ENCODE measurements at places on chromosomes 12 and 14.
A peak's percentile ranks its signal among the peaks of the same experiment; 100 is the strongest.

DNA sequence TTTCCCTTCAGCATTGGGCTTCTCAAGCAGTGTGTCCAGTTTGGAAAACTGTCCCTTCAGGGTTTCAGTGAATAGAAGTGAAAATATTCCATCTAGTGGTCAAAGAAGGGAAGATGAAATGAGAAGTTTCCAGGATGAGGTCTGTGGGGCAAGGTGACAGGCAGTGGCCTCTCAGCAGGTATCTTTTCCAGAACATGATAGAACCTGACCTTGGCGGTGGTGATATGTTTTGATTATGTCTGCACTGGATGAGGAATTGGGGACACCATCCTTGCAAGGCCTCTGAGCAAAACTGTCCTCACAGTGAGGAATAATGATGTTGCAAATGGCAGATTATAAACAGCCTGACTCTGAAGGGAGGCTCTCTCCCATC, 4.7 kb downstream of the GPX2 start:
- DNase-seq = no peak

GRCh38 chr14:106215229-106215628, 688.8 kb downstream of the TMEM121 start:
- DNase-seq = no peak

DNA sequence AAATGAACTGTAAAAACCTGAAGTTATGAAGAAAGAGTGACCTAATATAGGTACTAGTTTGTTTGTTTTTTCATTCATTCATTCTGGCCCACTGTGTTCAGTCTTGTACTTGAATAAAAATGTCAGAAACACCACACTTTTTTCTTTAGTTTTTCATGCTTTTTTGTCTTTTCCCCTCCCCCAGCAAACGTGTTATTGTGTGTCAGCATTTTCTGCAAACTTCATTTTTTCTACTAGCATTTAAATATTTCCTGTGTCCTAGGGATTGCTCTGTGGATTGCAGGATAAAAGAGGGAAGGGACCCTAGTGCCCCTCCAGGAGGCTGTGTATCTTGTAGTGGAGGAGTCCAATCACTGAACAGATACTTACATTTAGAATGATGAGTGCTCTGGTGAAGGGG, 42.2 kb downstream of the ETNK1 start:
- DNase-seq = no peak

DNA sequence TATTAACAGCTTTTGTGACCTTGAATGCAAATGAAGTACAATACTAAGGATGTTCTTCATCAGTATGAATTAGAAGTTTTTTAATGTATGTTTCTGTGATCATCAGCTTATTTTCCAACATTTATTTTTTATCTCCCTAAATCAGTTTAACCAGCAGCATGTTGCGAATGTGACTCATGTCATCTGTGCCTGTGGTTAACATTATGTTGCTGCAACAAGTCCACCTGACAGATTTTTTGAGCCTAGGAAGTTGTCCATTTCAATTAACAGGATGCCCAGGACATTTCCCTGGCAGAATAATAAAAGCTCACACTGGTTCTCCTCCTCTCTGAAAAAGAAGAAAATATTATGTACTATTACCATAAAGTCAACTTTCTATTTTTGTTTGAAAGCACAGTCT, 155.5 kb downstream of the SYT1 start:
- no peak for DNase-seq

DNA sequence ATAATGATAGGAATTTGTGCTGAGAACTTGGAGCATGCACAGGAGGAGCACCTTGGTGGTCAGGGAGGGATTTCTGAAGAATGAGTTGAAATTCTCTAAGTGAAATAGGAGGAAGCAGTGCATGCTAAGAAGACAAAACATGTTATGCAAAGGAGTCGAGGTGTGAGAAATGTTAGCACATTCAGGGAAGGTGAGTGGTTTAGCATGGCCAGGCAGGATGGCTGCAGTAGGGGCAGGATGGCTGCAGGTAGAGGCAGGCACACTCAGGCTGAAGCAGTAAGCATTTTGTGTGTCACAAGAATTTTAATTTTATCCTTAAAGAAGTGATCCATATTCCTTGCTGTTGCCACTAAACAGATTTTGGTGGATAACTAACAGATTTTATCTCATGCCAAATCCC, 46.3 kb downstream of the CATSPERB start:
- no peak for DNase-seq

GRCh38 chr12:100554608-100555077, 18.8 kb upstream of the GAS2L3 start:
- DNase-seq = peak; percentile 35

DNA sequence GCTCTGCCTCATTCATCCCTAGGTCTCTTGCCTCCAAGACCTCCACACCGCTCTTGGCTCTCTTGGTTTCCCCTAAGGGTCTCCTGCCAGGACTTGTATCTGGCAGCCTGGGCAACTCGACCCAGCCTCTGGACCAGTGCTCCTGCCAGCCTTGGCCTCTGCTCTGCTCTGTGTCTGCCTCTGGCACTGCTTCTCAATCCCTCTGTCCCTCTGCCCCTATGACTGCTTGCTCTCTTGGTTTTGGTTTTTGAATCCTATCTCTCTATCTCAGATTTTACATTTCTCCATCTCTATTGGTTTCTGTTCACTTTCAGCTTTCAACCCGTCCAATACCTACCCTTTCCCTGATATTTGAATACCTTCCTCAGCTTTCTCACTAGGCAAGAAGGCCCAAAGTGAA, 6.3 kb downstream of the ITGA5 start:
- no peak for DNase-seq

- DNase-seq = no peak
Measured at GRCh38 chr14:46550836-46551235, 100.7 kb downstream of the RPL10L start.
